Activated T-cell treated with anti-CD3 and anti-CD28 coated beads, Interleukin-2, amount 50 U/mL, for 72 hours (primary cell): ENCODE measurements at places on chromosomes 2 and 18. TPM values are rescaled to one million over a fixed set of nuclear protein-coding genes. Genes with fewer than 3 reads are reported as not detected.

The CPSF3 gene
- total RNA-seq, result 75.0 TPM

The REG3A gene
- not detected for total RNA-seq

The FHL2 gene
- 2.2 TPM for total RNA-seq

The DPP4 gene
- total RNA-seq, result 52.9 TPM

The PSMD14 gene
- total RNA-seq, result 69.8 TPM

The SLC19A3 gene
- not detected for total RNA-seq

The GALNT14 gene
- total RNA-seq, result 0.67 TPM

The ALK gene
- not detected for total RNA-seq

The SLC9A4 gene
- 0.14 TPM for total RNA-seq

The SIGLEC15 gene
- not detected for total RNA-seq

The RPRM gene
- not detected for total RNA-seq

The SLC16A14 gene
- 0.37 TPM for total RNA-seq

The EPC2 gene
- total RNA-seq, result 37.2 TPM

The IL18RAP gene
- total RNA-seq, result 7.6 TPM

The ZNF396 gene
- 3.8 TPM for total RNA-seq

The DNAJC27 gene
- 9.8 TPM for total RNA-seq

The DOK6 gene
- total RNA-seq, result not detected

The PAIP2B gene
- 5.3 TPM for total RNA-seq

The DES gene
- total RNA-seq, result not detected

The GAL3ST2 gene
- total RNA-seq, result 0.82 TPM

The CD302 gene
- total RNA-seq, result 0.88 TPM

The TXNDC2 gene
- total RNA-seq, result not detected

The LRATD1 gene
- total RNA-seq, result not detected

The LPIN1 gene
- total RNA-seq, result 45.4 TPM

The NETO1 gene
- not detected for total RNA-seq

The MAPRE2 gene
- 53.4 TPM for total RNA-seq

The ST6GAL2 gene
- total RNA-seq, result not detected

The ARHGAP25 gene
- 38.3 TPM for total RNA-seq

The LAMA3 gene
- not detected for total RNA-seq

The CYP26B1 gene
- total RNA-seq, result not detected

The IL36B gene
- not detected for total RNA-seq

The LTBP1 gene
- total RNA-seq, result 0.67 TPM

The PSMG2 gene
- 142 TPM for total RNA-seq

The IMPA2 gene
- total RNA-seq, result 19.2 TPM

The ANKRD39 gene
- total RNA-seq, result 17.2 TPM

The XIRP2 gene
- not detected for total RNA-seq

The UGT1A5 gene
- total RNA-seq, result not detected

The PREB gene
- 41.1 TPM for total RNA-seq

The ASB18 gene
- not detected for total RNA-seq

The SERPINB13 gene
- total RNA-seq, result not detected

The RAB27B gene
- total RNA-seq, result 0.19 TPM

The TEX44 gene
- not detected for total RNA-seq

The GAREM1 gene
- total RNA-seq, result 0.19 TPM

The CAPN14 gene
- 0.65 TPM for total RNA-seq

The LPIN2 gene
- 101 TPM for total RNA-seq

The BOLL gene
- not detected for total RNA-seq

The C2orf78 gene
- total RNA-seq, result not detected

The MROH2A gene
- total RNA-seq, result not detected

The EVX2 gene
- total RNA-seq, result not detected

The CD8A gene
- 222 TPM for total RNA-seq

The CTAGE1 gene
- not detected for total RNA-seq

The LYG1 gene
- total RNA-seq, result 1.5 TPM

The APCDD1 gene
- total RNA-seq, result not detected

The CXCR1 gene
- total RNA-seq, result not detected

The CHRND gene
- total RNA-seq, result not detected

The PDCD1 gene
- 23.0 TPM for total RNA-seq
